Activated CD8-positive, alpha-beta T cell treated with anti-CD3 and anti-CD28 coated beads, Interleukin-2, amount 10 ng/mL, durations not matched to agents 7 days and 5 days (primary cell): ENCODE measurements at places on chromosomes 16 and 17. TPM values are rescaled to one million over a fixed set of nuclear protein-coding genes. Genes with fewer than 3 reads are reported as not detected.

- peaks cover 16% of the 10 kb centered on the region for H3K4me1 ChIP-seq
- H3K36me3 ChIP-seq: no peaks in the 10 kb centered on the region
- H3K27me3 ChIP-seq: peaks cover 27% of the 10 kb centered on the region
- peak; percentile 40 for DNase-seq
- H3K27ac ChIP-seq: no peak overlapping the region
These were observed 13.7 kb upstream of the CDIPT start for GRCh38 chr16:29876594-29877249.

DNA sequence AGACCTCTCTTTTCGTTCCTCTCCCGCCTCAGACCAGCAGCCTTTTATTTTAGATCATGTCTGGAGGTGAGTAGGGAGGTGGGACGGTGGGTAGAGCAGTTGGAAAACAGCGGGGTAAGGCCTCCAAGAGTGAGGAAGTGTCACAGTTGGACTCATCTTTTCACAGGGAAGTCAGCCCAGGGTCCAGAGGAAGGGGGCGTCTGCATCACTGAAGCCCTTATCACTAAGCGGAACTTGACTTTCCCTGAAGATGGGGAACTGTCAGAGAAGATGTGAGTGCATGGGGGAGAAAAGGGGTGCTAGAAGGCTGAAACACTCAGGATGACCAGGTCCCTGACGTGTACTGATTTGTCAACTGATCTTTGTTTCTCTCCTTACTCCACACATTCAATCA, 461 bp downstream of the LRRC46 start:
- DNase-seq: no peak
- H3K27me3 ChIP-seq: no peaks in the 10 kb centered on the region
- peak overlapping the region; percentile 92 for H3K27ac ChIP-seq
- peaks cover 15% of the 10 kb centered on the region for H3K36me3 ChIP-seq

The CKLF gene
- total RNA-seq: 139 TPM

DNA sequence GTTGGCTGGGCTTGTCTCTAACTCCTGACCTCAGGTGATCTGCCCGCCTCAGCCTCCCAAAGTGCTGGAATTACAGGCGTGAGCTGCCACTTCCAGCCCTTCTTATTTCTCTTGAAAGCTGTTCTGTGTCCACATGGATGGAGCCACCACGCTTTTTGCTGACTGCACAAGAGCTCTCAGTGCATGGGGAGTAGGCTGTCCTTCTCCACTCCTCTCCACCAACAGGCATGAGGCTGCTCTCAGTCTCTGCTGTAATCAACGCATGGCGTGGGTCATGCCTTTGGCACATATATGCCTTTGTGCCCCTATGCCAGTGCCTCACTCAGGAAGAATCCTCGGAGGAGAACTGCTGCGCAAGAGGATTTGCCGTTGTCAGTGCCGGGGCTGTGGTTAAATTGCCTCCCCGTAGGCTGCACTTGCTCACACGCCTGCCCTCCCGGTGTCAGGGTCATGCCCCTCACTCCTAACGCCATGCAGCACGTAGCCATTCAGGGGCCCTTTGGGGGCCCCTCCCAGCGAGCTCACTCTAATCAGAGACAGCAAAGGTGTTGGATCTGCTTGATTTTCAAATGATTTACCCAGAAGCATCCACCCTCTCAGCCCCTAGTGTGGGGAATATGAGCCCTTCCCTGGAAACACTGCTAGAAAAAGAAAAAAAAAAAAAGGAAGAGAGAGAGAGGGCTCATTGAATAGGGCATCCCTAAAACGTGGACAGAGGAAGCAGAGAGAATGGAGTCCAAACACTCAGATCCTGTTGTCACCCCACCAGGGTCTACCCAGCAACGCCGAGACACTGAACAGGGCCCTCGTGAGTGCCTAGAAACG, 47.5 kb upstream of the ZCCHC14 start:
- no peaks in the 10 kb centered on the region for H3K36me3 ChIP-seq
- H3K27me3 ChIP-seq: peaks cover 17% of the 10 kb centered on the region
- peaks cover 8% of the 10 kb centered on the region for H3K4me1 ChIP-seq
- DNase-seq: no peak
- no peak overlapping the region for H3K4me3 ChIP-seq
- no peak overlapping the region for H3K27ac ChIP-seq

DNA sequence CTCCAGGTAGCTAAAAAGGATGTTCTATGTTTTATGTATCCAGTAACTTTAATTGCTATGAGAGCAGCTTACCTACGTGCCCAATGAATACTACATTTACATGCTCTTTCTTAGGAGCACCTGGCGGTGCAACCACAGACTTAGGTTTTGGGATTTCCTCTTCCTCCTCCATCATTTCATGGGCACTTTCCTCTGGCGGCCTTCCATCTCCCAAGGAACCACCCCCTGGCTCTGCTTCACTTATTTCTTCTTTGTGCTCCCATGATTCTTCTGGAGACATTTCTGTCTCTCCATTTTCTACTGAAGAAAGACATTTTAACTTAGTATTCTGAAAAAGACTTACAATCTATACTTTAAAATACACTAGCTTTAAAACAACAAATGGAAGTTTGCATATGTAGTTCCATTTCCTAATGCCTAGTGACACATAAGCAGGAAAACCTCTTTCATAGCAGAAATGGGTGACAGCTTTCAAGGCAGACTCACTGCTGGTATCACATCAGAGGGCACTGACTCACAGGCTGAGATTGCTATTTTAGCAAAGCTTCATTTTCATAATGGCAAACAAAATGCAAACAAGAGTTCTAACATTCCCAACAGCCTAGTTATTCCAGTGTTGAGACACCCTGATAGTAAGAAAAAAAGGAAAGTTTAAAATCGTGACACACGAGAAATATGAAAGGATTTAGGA, 19.1 kb downstream of the GSPT1 start:
- no peak overlapping the region for H3K4me3 ChIP-seq
- peaks cover 23% of the 10 kb centered on the region for H3K4me1 ChIP-seq
- no peak for DNase-seq

DNA sequence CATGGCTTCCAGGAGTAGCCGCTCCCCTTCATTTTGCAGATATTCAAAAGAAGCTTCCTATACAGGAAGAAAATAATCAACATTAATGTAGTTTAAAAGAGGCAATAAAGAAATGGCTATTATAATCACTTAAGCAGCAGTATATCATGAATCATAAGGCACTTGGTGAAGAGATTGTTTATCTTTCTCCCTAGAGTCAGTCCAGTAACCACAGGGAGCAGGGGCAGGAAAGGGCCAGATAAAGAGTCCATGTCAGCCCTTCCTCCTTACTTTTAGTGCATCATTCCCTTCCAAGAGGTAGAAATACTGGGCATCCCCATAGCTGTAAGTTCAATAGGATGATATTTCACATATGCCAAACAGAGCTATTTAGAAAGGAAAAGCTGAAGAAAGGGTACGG, 184.6 kb upstream of the C17orf78 start:
- H3K4me3 ChIP-seq: no peak overlapping the region
- H3K27me3 ChIP-seq: no peaks in the 10 kb centered on the region
- no peak overlapping the region for H3K27ac ChIP-seq
- DNase-seq: no peak
- peaks cover 25% of the 10 kb centered on the region for H3K36me3 ChIP-seq

The BCL6B gene
- total RNA-seq: 0.63 TPM

GRCh38 chr17:72700226-72700625, 392.3 kb downstream of the SLC39A11 start:
- H3K4me1 ChIP-seq: peaks cover 5% of the 10 kb centered on the region
- H3K27me3 ChIP-seq: no peaks in the 10 kb centered on the region
- H3K27ac ChIP-seq: no peak overlapping the region
- no peak overlapping the region for H3K4me3 ChIP-seq

The CDH15 gene
- total RNA-seq: not detected

The CCDC43 gene
- total RNA-seq: 26.3 TPM

The TP53TG3C gene
- not detected for total RNA-seq

GRCh38 chr17:60610473-60610872, 10.5 kb downstream of the PPM1D start:
- H3K27ac ChIP-seq: no peak overlapping the region
- DNase-seq: no peak
- H3K36me3 ChIP-seq: peaks cover 7% of the 10 kb centered on the region
- no peak overlapping the region for H3K4me3 ChIP-seq

GRCh38 chr17:1762901-1763898, 1.3 kb downstream of the SERPINF1 start:
- no peak for DNase-seq
- peaks cover 36% of the 10 kb centered on the region for H3K4me1 ChIP-seq
- no peaks in the 10 kb centered on the region for H3K36me3 ChIP-seq

The TPSG1 gene
- not detected for total RNA-seq

The IL17C gene
- total RNA-seq: 0.37 TPM

DNA sequence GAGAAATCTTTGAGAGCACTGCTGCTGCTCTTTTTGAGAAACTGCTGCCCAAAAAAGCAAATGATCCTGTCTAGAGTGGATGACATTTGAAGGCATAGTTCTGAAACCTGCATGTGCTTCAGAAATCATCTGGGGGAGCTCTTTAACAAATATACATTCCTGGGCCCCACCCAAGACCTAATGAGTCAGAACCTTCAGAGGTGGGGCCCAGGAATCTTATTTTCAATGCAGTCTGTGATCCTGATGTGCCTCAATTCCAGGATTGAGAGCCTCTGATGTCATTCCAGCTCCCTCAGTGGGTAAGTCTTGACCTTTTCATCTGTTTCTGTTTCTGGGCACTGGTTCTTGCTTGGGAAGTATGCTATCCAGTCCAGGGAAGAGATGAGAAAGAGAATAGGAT, 42.3 kb downstream of the HNF1B start:
- H3K27ac ChIP-seq: no peak overlapping the region
- H3K27me3 ChIP-seq: peaks cover 29% of the 10 kb centered on the region
- H3K4me1 ChIP-seq: peaks cover 7% of the 10 kb centered on the region

The NKD1 gene
- total RNA-seq: 0.44 TPM

- no peak overlapping the region for H3K27ac ChIP-seq
- H3K36me3 ChIP-seq: no peaks in the 10 kb centered on the region
- DNase-seq: no peak
- peaks cover 10% of the 10 kb centered on the region for H3K27me3 ChIP-seq
These were observed 51.3 kb downstream of the EPN2 start for GRCh38 chr17:19288453-19288852.

The PRSS53 gene
- total RNA-seq: 5.3 TPM

DNA sequence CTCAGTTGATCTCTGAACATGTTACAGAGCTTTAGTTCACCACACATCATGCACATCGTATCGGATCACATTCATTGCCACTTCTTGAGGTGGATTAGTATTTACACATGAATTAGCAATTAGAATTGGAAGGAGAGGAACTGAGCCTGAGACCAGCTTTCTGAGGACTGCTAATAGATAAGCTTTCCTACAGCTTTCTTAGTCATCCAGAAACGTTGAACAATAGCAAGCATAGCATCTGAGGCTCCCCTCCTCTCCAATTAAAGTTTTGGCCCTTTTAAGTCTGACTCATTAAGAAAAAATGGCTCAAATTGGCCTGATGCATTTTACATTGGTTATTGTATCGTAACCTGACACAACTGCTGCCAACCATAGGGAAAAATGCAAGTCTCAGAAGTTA, 1130.4 kb downstream of the CDH8 start:
- H3K27me3 ChIP-seq: no peaks in the 10 kb centered on the region
- no peak for DNase-seq
- H3K4me3 ChIP-seq: no peak overlapping the region
- H3K27ac ChIP-seq: no peak overlapping the region
- H3K4me1 ChIP-seq: no peaks in the 10 kb centered on the region
- no peaks in the 10 kb centered on the region for H3K36me3 ChIP-seq

The NPB gene
- total RNA-seq: 0.55 TPM

GRCh38 chr16:79074951-79075350, 525.6 kb downstream of the MAF start:
- no peak overlapping the region for H3K27ac ChIP-seq
- H3K36me3 ChIP-seq: peaks cover 3% of the 10 kb centered on the region
- peaks cover 10% of the 10 kb centered on the region for H3K27me3 ChIP-seq
- DNase-seq: no peak
- H3K4me1 ChIP-seq: peaks cover 40% of the 10 kb centered on the region
- no peak overlapping the region for H3K4me3 ChIP-seq

GRCh38 chr16:10738231-10739077, 5.2 kb upstream of the NUBP1 start:
- H3K36me3 ChIP-seq: no peaks in the 10 kb centered on the region
- peak overlapping the region; percentile 43 for H3K27ac ChIP-seq
- DNase-seq: peak; percentile 75
- H3K4me3 ChIP-seq: no peak overlapping the region

- H3K27me3 ChIP-seq: no peaks in the 10 kb centered on the region
- peak; percentile 72 for DNase-seq
- peaks cover 28% of the 10 kb centered on the region for H3K36me3 ChIP-seq
- H3K27ac ChIP-seq: peak overlapping the region; percentile 81
- peaks cover 42% of the 10 kb centered on the region for H3K4me1 ChIP-seq
These were observed 1.6 kb downstream of the HEATR3 start for GRCh38 chr16:50067290-50067853.

The SSTR5 gene
- total RNA-seq: not detected

DNA sequence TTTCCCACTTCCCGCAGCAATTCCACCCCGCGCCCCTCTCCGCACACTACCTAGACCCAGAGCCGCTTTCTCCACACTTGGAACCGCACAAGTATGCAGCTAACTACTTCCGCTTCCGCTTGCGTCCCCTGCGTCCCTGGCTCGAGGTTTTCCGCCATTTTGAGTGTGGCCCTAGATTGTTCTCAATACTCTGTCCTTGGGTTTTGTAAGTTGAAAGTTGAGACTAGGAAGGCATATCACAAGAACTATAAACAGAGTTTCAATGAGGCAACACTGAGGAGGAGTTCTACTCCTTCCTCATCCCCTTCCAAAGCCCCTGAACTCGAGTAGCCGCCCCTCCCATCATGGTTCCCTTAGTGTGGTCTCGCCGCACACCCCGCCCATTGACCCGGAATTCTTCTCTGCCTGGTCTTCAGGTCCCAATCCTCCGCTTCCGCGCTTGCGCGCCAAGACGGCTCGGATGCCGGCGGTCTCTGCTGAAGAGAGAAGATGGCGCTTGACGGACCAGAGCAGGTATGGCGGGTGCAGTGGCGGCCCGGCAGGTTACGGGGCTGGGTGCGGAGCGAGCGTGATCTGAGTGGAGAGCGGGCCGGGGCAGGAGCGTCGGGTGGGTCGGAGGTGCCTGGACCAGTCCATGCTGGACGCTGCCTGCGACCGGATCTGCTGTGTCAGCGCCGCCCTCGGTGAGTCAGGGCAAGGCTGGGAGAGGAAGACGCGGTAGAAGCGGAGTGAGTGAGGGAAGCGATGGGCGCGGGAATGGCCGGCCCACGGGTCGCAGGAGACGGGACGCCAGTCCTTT, at the start of the genes FTSJ3 and PSMC5:
Gene FTSJ3 (minus strand): TSS at position 662 of the 799 bp plus-strand sequence. CDS start 761 bp downstream, outside the sequence.
Gene PSMC5 (plus strand): TSS at position 430 of the 799 bp plus-strand sequence. CDS start 60 bp downstream, at position 490.
- peaks cover 81% of the 10 kb centered on the region for H3K4me1 ChIP-seq
- H3K27ac ChIP-seq: peak within 1 kb of the TSS; percentile 100
- DNase-seq: peak; percentile 97
- peak within 1 kb of the TSS; percentile 97 for H3K4me3 ChIP-seq
- peaks cover 86% of the 10 kb centered on the region for H3K36me3 ChIP-seq

DNA sequence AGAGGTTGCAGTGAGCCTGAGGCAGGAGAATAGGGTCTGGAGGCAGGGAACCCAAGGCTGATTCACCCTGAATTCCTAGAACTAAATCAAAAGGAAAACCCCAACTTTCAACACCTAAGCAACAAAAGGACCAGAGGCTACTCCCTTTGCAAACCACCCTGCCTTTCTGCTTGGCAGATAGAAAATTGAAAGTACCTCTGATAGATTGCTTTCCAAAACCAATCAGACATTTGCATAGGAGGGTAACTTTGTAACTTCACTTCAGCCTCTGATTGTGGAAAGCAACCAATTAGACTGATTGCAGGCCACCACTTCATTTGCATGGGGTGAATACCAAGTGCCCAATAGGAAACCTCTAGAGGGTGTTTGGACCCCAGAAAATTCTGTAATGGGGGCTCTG, 10.9 kb upstream of the TMEM98 start:
- H3K36me3 ChIP-seq: no peaks in the 10 kb centered on the region
- H3K27me3 ChIP-seq: peaks cover 5% of the 10 kb centered on the region
- peaks cover 37% of the 10 kb centered on the region for H3K4me1 ChIP-seq

The HOXB13 gene
- not detected for total RNA-seq
